ENCODE measurements at places on chromosomes 11 and 22. TPM values are rescaled to one million over a fixed set of nuclear protein-coding genes. Genes with fewer than 3 reads are reported as not detected.

Gene TIMM10B
- polyA plus RNA-seq = 46.2 TPM

Gene CEND1
- 8.2 TPM for polyA plus RNA-seq

Gene NOX4
- 1.1 TPM for polyA plus RNA-seq

Gene CELSR1
- 9.2 TPM for polyA plus RNA-seq

Gene EFEMP2
- polyA plus RNA-seq = 216 TPM

Gene CNTN5
- polyA plus RNA-seq = 30.0 TPM

Gene SAA4
- 0.20 TPM for polyA plus RNA-seq

Gene TESMIN
- polyA plus RNA-seq = 17.1 TPM

Gene CLMP
- 2.1 TPM for polyA plus RNA-seq

Gene DNAJB13
- polyA plus RNA-seq = 0.25 TPM

Gene ANO5
- polyA plus RNA-seq = 7.9 TPM

Gene TSPO
- 20.3 TPM for polyA plus RNA-seq

Gene IGSF9B
- 1.7 TPM for polyA plus RNA-seq

Gene HEPHL1
- polyA plus RNA-seq = not detected

Gene GAL3ST1
- polyA plus RNA-seq = 4.6 TPM

Gene MS4A4E
- not detected for polyA plus RNA-seq

Gene C11orf68
- 73.1 TPM for polyA plus RNA-seq

Gene NTM
- polyA plus RNA-seq = 1.6 TPM

Gene MMP12
- polyA plus RNA-seq = not detected

Gene KDM4D
- 4.7 TPM for polyA plus RNA-seq
